ENCODE measurements at places on chromosomes 1 and 21.

- DNase-seq, result no peak
These were observed 504.5 kb downstream of the LMO4 start for GRCh38 chr1:87833166-87833565.

- no peak for DNase-seq
These were observed 40.2 kb upstream of the CFHR3 start for GRCh38 chr1:196734460-196734859.

DNA sequence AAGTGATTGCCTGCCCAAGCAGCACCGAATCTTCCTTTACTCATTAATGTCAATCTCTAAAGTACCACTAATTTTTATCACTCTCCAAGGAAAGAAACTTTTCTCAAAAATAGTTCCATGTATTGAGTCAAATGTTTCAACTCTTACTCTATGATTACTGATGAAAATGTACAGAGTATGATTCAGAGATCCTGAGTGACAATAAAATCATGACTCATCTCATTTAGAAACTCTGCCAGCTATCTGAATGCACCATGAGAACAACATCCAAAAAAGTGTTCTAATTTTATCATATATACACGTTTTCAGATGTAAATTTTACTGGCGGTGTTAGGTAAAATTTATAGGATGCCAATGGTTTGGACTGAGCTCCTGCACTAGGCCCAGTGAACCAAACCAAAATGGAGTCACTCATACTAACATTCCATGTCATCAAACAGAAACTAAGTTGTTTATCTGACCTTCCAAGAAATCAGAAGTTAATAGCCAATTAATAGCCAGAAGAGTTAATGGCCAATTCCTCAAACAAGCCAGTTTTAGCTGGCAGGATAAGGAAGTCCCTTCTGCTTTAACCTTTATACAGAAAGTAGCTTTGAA is 22.6 kb downstream of the PLPPR5 start:
- no peak for DNase-seq

DNA sequence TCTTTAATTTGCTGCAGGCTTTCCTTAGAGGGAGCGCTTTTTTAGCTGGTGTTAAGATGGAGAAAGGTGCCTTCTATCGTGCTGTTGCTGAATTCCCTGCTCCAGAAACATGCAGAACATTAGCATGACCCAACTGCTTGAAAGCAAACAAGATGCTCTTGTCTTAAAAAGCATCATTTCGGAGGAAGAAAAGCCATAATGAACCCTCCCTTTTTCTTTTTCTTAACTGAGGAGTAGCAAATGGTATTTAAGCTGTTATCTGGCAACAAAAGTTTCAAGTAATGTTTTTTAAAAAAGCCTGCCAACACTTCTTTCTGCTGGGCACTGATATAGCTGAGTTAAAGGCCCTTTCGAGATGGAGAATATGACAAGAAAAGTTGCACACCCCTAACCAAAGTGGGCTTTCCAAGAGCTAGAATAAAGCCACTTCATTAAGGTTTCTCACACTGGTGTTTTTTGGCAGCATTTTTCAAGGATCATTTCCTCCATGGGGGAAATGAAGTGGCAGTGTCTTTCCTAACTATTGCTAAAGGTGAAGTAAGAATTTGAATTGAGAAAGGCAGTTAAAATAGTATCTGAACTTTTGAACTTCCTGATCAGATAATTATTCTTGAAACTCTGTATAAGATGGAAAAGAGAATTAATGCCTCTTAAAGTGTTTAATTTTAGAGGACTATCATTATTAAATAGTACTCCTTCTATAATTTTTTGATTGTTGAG is 38.8 kb downstream of the ST6GALNAC5 start:
- no peak for DNase-seq

- no peak for DNase-seq
These were observed 662.6 kb downstream of the MATN1 start for GRCh38 chr1:30060738-30061137.

DNA sequence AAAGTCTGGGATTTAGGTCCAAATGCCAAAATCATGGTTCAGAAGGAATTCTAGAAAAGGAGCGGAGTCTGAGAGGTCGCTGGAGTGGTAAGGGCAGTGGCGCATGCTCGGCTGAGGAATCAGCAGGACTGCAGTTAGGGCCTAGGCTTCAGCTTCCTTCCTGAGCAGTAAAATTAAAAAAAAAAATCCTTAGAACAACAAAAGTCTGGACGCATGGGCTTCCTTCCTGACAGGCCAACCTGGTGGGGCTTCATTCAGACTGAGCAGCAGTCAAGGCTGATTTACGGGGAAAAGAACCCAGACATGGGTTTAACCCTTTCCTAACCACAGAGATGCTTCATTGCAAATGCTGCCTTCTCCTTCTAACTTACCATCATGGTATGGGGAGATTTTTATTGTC is 17.1 kb downstream of the RNF220 start:
- no peak for DNase-seq

GRCh38 chr1:221164029-221164428 is 284.8 kb downstream of the HLX start:
- DNase-seq, result no peak

DNA sequence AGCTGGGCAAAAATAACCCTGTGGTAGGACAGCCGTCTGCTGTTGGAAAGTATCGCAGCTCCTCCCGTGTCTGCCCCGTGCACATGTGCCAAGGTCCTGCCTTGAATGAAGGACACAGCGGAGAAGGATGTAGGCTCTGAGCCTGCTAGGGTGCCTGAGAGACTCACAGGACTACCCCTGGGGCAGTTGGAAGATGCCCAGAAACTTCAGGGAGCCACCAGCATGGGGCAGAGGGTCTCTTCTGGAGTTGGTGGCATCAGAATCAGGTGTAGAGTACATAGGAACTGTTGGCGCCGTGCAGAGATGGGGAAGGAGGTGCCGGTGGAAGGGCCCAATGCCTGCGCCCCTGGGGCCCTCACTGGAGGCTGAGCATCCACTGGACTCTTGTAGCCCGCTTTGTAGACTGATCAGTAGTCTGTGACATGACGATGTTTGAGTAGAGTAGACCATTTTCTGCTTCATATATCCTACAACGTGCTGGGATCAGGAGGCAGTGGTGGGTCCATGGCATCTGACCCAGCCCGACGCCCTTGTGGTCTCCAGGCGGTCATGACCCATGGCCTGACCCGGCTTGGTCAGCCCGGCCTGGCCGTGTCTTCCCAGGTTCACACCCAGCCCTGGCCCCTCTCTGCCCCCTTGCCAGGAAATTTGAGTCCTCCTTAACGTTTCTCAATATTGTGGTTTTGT is 5.3 kb upstream of the C1orf174 start:
- DNase-seq, result no peak

GRCh38 chr1:229064320-229065168 is 206.4 kb upstream of the RAB4A start:
- no peak for DNase-seq

Data from activated T-helper 9 cell treated with anti-CD3 and anti-CD28 coated beads, Interleukin-2, amount 50 U/mL, for 16 hours (primary cell).